Stimulated activated CD4-positive, alpha-beta T cell treated with anti-CD3 and anti-CD28 coated beads, TNF-alpha, amount 100 ng/mL, for 24 hours (primary cell): ENCODE measurements at places on chromosomes 12 and 14.

- DNase-seq: peak; percentile 19
Measured at GRCh38 chr14:77124345-77125280, 17.0 kb downstream of the ZDHHC22 start.

- no peak for DNase-seq
Measured at GRCh38 chr12:64800640-64801039, 23.8 kb upstream of the TBC1D30 start.

- DNase-seq: no peak
Measured at GRCh38 chr12:14261096-14261495, 104.4 kb upstream of the ATF7IP start.

DNA sequence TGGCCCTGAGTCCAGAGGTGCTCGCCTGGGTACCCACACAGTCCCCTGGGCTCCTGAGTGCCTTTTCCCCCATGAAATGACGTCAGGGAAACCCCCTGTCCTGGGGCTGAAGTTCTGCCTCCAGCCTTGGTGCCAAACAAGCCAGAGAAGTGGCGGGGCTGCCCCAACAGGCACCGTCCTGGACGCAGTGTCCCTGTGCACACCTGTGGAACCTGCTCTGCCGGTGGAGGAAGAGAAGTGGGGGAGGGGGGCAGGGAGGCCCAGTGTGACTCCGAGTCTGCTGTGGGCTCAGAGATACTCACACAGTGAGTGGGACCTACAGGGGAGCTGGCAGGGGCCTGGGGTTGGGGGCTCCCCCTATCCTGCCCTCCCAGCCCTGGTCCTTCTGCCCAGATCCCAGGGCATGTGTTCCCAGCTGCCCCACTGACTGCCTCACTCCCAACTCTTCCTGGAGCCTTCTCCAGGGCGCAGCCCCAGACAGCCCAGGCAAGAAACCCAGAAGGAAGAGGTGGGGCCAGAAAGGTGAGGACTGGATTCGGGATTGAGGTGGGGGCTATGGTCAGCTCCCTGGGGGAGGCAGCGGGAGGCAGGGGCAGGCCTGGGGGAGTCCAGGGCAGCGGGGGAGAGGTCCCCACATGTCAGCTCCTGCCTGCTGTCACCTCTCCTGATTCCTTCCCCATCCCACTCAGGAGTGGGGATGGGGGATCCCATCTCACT is 24.7 kb downstream of the CCDC85C start:
- DNase-seq: no peak

DNA sequence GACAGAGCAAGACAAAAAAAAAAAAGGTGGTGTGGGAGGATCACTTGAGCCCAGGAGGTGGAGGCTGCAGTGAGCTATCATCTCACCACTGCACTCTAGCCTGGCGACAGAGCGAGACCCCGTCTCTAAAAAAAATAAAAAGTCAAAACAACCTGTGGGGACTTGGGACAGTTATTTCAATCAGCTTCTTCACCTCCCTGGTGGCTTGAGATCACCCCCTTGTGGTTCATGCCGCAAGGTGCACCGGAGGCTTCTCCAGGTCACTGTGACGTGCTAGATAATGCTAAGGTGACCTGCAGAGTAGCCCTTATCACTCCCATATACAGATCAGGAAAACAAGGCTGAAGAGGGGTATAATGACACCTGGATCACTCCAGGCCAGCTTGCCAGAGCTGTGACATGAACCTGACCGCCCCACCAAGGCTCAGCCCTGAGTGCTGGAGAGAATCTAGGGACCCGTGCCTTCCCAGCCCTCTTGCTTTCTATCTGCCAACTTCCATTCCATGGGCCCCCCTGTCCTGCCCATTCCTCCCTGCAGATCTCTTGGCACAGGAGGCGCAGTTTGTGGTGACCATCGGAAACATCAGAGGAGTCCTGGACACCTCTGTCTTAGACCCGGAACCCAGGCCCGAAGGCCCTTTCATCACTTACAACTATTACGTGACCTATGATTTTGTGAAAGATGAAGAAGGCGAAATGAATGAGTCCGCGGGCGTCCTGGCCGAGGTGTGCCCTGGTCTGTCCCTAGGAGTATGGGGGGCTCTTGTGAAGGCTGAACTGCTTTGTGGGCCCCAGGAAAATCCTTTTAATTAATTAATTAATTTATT is 8.1 kb downstream of the LRRC43 start:
- DNase-seq: peak; percentile 68

DNA sequence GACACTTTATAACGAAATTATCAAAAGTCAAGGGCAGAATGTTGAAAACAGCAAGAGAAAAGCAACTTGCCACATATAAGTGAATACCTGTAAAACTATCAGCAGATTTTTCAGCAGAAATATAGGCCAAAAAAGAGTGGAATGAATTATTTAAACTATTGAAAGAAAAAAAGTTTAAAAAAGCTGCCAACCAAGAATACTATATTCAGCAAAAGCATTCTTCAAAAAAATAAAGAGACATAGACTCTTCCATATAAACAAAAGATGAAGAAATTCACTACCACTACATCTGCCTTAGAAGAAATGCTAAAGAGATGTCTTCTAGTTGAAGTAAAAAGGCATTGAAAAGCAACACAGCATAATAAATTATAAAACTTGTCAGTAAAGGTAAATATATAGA is 80.6 kb upstream of the CPNE8 start:
- DNase-seq: no peak

- DNase-seq: no peak
Measured at GRCh38 chr14:61176686-61177085, 104.5 kb downstream of the TMEM30B start.

DNA sequence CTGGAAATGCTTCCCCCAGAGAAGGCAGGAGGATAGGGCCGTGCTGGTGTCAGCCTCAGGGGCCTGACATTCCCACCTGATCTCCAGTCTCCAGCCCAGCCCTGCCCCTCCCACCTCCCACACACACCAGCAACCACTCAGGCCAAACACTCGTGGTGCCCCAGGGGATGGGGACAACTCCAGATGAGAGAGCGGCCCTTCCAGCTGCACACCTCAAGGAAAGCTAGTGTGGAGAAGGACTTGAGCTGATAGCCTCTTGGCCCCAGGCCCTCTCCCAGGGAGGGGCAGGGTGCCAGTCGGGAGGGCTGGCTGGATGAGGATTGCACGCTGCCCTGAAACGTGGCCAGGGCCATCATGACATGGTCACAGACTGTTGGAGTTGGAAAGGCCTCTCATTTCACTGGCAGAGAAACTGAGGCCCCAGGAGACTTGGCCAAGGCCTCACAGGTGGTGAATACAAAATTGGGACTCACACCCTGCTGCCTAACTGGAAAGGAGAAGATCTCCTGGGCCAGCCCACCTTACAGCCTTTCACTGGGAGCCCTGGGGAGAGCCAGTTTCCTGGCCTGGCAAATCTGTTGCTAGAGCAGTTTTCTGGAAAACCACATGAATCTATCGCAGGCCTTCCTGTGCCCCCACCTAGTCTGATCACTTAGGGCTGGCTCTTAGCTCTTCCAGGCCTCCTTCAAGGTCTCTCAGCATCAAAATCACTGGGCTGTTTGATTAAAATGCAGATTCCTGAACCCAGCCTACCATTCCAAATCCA is 52.1 kb downstream of the IRF2BPL start:
- no peak for DNase-seq

DNA sequence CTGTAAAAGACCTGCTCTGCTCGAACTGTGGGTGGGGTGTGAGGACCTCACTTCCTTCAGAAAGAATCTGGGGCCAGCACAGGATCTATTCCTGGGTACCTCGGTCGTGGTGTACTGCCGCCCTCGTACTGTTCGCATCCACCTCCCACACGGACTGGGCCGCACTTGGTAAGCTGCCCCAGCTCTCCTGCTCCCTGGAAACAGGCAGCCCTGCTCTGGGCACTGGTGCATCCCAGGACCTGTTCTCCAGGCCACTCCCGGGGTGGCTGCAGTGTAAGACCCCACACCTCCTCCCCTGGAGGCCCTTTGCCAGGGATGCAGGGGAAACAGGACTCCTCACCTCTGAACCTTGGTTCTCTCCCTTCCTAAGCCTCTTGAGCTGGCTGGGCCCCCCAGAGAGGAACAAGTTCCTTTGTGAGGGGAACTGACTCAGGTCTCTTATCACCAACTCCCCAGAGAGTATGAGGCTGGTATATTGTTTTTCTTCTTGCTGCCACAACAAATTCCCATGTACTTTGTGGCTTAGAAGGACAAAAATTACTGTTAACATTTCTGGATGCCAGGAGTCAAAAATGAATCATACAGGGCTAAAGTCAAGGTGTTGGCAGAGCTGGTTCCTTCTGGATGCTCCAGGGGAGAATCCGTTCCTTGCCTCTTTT is 276.5 kb downstream of the NUAK1 start:
- no peak for DNase-seq

DNA sequence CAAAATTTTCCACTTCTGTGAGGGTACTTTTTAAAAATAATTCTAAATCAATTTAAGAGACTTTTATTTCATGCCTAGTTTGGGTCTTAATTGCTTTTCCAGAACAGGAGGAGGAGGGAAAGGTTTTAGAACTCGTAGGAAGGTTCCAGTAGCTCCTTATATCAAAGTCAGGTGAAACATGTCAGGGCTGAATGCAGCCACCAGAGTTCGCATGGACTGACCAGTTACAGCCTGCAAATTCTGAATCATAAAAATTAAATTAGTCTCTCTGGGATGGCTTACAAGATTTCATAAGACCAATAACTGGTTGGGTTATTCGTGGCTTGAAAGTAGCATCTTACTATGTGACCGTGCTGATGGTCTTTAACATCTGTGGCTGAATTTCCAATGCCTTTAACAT is 397 bp downstream of the BDKRB1 start:
- DNase-seq: no peak

DNA sequence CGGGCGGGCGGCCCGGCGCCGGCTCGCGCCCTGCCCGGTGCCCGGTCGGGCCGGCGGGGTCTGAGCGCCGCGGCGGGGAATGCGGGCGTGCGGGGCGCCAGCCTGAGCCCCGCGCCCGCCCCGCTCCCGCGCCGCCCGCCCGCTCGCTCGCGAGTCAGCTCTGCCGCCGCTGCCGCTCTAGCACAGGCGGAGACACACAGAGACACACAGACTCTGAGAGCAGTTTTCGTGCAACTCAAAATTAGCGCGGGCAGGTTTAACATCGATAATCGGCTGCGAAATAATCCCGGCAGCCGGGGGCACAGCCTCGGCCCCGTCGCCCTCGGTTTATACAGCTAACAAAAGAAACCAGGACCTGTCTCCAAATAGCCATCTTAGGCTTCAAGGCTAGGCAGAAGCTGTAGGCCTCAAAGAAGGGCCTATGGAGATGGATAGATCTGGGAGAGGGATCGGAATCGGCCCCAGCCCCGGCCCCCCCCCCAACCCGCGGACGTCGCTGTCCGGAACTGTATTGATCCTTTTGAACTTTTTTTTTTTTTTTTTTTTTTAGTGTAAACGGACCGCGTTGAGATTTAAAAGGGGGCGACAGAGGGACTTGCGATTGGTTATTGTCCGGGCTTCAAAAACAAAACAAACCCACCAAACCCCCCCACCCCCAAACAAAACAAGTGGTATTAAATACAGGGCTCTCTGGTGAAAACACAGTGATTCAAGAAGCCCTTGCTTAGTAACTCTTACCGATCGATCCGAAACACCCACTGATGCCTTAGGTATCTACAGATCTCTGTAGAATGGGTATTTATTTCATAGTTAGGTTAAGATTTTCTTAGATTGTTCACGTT is 1.1 kb downstream of the ARID2 start:
- peak; percentile 45 for DNase-seq

DNA sequence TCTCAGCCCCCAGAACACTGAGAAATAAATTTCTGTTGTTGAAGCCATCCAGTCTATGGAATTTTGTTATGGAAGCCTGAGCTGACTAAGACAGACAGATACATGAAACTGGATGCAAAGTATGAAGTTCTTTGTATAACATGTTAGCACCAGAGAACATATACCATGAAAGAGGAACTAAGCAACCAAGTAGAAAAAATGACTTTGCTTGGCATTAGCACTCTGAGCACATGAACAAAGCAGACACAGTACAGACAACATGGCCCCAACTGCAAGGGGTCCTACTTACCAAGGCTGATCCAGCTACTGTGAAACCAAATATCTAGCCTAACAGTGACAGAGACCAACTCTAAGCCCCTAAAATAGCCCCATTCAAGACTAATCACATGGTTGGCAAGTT is 13.8 kb downstream of the EXOC5 start:
- no peak for DNase-seq

GRCh38 chr12:7624478-7624877 is 41.2 kb downstream of the APOBEC1 start:
- no peak for DNase-seq

- DNase-seq: no peak
Measured at GRCh38 chr12:20492251-20492760, 124.0 kb downstream of the PDE3A start.

DNA sequence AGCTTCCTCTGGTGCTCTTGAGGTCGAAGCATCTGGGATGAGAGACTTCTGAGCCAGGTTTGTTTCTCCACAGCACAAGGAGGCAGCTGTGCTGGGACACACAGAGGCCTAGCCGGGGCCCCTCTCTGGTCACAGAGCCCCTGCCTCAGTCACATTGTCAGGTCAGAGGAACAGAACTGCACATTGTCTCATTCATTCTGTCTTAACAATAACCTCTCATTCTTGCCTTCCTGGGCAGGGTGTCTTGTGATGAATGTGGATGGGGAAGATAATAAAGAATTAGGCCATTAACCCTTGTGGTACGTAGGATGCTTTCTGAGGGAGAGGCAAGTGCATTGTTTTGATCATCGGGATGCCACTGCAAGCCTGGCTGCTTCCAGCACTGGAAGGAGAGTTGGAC is 29.8 kb downstream of the FNTB start:
- no peak for DNase-seq

DNA sequence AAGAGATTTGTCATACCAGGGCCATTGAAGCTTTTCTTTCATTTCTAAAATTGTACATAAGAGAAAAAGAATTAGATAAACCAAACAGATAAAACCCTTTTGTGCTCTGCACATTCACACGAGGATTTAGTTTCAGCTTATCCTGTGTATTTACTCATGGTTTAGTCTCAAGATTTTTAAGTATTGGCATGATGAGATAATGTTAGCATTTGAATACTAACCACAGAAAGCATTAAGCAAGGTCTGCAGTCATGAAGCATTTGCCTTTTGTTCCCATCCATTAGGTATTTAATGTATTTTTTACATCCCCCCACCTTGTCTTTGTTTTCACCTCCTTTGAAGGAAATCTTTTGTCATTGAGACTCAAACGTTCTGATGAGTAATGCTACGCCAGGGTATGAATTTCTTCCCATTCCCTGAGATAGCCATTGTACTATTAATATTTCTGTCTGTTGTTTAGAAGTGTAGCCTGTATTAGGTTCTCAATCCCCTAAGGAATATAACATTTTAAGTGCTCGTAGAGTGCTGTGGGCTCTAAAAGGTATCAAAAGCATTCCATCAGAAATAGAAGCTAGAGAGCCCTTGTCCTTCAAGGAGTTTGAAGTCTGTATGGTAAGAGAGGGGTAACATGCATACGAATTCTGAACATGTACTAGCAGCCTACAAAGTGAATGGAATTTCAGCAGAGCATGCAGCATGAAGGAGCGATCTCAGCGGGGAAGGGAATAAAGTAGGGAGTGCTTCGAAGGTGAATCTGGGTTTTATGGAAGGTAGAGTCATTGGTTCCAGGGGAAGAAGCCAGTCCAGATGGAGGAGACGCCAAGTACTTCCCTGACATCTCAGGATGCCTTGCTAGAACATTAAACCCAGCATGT is 22.3 kb downstream of the CRADD start:
- DNase-seq: no peak
